ENCODE measurements at places on chromosomes 2 and 18.

DNA sequence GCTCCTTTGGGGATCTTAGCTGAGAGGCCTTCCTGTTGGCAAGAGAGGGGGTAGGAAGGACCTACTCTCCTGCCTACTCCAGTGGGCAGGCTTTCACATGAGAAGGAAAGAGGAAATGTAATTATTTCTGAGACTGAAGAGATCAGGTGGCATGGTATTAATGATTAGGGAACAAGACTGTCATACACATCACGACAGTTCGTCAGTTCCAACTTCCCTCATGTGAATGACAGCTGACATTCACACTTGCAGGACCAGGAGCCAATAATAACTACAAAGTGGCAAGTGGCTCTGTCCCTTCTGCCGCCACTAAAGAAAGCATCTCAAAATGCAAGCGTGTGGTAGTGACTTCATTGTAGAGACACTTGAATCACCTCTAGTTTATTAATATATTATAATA, 90.0 kb downstream of the ZCCHC2 start:
- no peak for DNase-seq

DNA sequence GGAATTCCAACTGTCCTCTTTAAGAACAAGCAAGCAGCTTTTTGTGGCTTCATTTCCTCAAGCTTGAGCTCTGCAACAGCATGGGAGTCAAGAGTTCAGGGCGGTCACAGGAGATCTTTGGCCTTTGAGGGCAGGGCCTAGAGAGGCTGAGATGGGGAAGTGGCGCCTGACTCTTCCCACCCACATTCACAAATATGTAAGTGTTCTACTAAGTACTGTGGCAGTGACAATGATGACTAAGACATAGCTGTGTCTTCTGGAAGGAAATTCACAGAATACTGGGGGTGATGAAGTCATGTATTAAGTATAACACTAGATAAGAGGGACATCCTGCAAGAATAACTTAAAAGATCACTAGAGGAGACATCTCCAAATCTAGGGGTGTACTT, 15.0 kb downstream of the RND3 start:
- no peak for DNase-seq

DNA sequence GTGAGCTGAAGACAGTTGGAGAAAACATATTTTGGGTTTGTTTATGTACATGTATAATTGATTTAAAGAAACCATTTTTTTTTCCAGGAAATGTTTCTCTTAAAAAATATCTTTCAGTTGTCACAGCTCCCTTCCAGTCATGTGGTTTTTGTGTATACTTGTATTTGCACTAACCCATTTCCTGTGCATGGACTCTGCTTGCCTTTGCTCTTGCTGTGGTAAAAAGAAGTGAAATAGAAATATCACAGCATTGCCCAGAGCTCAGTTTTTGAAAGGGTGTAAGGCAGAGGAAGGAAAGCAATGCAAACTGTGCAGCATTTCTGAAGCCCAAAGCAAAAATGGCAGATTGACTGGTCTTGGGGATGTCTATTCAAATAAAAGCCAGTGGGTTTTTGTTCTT, 10.4 kb upstream of the DOCK10 start:
- DNase-seq: no peak

- no peak for DNase-seq
Observed at GRCh38 chr18:8020132-8020846, 453.2 kb downstream of the PTPRM start.

DNA sequence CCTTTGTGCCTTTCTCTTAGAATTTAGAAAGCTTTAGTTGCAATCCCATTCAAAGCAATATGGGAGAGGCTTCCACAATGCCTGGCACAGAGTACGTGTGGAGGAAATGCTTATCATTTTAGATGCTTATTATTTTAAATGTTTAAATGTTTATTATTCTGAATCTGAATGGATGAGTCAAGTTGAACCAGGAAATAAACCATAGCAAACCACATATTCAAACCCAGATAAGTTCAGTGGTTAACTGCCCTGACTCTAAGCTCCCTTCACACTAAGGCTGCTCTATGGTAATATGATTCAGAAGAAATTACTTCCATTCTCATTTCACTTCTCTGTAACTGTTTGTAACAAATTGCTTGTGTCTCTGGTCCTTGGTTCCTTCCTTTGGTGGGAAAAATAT, 5.2 kb upstream of the PPP4R1 start:
- no peak for DNase-seq

DNA sequence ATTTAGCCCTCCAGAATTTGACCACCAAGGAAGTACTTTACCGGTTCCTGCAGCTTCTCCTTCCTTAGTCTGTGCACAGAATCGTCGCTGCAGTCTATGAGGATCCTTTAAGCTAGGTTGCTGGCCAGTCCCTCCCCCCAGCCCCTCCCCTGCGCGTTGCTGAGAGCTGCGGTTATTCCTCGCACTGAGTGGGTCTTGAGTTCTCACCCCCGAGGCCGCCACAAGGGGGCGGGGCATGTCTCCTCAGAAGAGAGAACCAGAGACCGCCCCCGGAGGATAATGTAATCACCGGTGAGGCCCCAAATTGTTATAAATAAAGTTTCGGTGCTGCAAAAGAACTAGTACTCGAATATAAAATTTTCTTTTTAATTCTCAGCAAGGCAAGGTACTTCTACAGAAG, 1184.9 kb upstream of the CDH2 start:
- DNase-seq: peak; percentile 0

DNA sequence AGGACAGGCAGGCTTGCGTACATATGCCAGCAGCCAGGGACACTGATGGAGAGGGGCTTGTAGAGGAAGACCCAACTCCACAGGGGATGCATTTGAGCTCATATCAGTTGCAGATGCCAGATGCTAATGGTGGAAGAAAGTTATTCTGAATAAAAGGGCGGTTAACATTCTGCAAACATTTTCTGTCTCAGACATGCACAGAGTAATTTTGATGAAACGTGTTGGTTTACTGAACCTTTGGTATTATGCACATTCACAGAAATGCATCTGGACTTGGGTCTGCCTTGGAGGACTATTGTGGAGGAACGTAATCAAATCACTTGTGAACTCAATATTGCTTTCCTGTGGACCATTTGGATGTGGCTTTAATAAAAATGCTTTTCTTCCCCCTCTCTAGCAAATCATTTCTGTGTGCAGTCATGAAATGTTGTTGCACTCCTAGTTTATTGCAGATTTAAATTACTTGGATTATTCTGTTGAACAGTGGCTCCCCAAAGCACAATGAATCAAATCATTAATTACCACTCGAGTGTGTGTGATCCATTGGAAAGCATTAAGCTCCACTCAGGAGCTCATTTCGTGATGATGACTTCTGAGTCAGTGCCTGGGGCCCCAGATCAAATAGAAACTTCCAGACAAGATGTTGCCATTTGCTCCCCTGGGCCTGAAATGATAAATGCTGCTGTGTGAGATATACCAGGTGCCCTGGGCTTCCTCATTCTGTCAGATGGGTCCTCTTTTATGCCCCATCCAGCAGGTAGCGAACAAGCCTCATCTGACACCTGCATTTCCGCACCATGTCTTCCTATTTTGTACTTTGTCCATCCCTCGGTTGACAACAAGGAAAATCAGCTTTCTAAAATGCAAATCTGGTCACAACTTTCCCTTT, 697.0 kb upstream of the HS6ST1 start:
- DNase-seq: no peak

DNA sequence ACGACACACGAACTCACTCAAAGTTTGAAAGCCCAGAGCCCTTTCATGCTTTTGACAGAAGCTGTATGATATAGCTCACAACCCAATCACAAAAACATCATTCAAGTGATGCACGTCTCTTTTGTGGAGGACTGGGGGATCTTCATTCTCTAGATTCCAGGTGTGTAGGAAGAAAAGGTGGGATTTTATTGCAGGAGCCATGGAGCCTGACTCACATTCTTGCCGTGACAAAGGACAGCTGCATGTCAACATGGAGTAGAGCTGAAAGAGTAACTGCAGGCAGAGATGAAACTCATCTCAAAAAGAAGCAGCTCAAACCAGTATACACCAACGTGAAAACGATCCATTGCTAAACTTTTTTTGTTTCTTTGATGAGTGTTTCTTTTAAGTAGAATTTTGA, 50.9 kb upstream of the PDE1A start:
- no peak for DNase-seq

- no peak for DNase-seq
Observed at GRCh38 chr18:10149768-10150556, 236.1 kb downstream of the VAPA start.

GRCh38 chr2:200699310-200699709, 112.4 kb upstream of the BZW1 start:
- no peak for DNase-seq

- no peak for DNase-seq
Observed at GRCh38 chr2:165804719-165805118, 10.7 kb upstream of the GALNT3 start.

Measured in A549 (cell line).